CD4-positive, alpha-beta memory T cell (primary cell): ENCODE measurements at places on chromosomes 5 and 9.

DNA sequence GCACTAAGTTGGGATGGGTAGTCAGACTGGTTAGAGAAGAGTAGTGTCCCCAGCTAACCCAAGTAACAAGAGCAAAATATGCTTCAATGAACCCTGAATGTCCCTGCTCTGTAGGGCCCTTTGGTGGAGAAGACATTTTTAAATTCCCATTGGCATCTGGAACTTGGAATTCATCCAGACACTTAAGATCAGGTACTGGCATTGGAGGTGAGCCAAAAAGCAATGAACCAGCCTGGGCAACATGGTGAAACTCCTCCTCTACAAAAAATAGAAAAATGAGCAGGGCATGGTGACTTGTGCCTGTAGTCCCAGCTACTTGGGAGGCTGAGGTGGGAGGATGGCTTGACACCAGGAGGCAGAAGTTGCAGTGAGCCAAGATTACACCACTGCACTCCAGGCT is 58.9 kb upstream of the ZNF618 start:
- DNase-seq, result no peak

DNA sequence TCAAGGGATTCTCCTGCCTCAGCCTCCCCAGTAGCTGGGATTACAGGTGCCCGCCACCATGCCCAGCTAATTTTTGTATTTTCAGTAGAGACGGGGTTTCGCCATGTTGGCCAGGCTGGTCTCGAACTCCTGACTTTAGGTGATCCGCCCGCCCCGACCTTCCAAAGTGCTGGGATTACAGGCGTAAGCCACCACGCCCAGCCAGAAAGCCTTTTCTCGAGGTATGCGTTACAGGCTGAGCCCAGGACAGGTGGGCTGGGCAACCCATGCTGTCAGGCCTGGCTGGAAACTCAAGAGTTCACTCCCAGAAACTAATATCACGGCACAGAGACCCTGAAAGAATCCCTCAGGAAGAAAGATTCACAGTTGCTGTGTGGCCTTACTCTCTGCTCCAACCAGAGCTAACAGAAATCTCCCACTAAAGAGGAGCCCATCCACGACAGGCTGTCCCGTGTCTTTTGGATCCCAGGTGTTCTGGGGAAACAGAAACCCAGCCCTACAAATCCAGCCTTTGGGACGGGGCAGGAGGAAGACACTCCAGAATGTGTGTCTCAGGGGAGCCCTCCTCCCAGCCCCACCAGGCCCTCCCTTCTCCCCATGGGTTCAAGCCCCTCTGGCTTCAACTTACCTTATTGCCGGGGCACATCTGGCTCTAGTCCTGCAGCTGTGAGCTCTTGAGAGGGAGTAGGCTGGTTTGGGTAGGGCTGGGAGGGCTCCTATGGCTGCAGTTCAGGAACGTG is 400 bp downstream of the TIFAB start:
- no peak for DNase-seq

- no peak for DNase-seq
Measured at GRCh38 chr5:75192264-75192663, 44.4 kb downstream of the ANKRD31 start.

DNA sequence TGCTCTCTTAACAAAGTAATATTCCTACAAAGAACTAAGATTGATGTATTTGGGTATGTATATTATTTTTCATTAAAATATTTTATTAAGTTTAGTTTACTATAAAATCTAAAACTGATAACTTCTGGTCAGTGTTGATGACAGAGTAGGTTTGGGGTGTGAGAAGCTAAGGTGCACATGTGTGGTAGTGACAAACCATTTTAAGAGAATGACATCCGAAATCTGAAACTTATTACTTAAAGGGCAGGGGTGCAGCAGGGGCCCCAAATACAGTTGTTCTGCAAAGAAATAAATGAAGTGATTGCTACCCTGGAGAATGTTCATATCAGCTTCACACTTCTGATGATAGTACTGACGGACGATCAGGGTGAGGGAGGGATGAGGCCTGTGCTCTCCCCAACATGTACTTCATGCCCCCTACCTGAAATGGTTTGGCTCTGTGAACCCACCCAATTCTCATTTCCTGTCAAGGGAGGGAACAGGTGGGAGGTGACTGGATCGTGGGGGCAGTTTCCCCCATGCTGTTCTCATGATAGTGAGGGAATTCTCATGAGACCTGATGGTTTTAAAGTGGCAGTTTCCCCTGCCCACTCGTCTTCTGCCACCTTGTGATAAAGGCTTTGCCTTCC is 125.3 kb upstream of the RFX3 start:
- DNase-seq, result no peak

- DNase-seq, result no peak
Measured at GRCh38 chr5:61467766-61468482, 135.9 kb downstream of the ZSWIM6 start.

- DNase-seq, result no peak
Measured at GRCh38 chr5:74616236-74617146, 24.0 kb downstream of the ENC1 start.

DNA sequence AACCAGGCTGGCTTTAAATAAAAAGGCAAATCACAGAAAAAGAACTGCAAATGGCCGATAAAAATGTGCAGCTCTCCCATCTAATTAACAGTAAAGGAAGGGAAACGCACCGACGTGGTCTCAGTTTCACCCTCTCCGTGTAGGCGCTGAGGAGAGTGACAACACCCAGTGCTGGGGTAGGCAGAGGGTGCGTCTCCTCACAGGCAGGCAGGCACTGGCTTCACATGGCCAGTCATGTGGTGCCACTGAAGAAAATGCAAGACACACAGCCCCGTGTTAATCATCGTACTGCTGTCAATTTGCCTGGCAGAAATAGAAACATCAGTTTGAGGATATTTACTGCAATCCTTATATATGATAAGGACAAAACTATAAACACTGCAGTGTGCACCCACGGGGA is 178.4 kb downstream of the FANCC start:
- no peak for DNase-seq

- no peak for DNase-seq
Measured at GRCh38 chr5:125085797-125086505, 339.5 kb upstream of the ZNF608 start.

- no peak for DNase-seq
Measured at GRCh38 chr9:123036893-123037545, 3.6 kb downstream of the GPR21 start.

- no peak for DNase-seq
Measured at GRCh38 chr9:129250786-129251185, 72.7 kb upstream of the IER5L start.

DNA sequence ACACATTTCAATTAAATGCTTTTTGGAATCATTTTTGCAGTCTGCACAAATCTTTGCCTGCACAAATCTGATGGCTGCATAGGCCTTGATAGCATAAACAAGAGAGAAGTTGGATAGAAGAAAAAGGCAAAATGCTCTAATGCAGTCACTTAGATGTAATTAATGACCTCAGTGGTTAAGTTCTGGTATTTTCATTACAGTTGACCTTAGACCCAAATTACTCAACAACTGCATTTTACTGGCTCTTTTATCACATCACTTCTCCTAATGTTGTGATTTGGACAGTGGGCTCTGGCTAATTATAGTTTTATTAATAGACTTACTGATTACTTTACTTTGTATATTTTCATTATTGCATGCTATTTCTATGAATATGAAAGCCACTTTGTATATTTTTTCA is 34.3 kb downstream of the NTRK2 start:
- DNase-seq, result no peak

- DNase-seq, result no peak
Measured at GRCh38 chr5:983238-983524, 25.4 kb upstream of the NKD2 start.

GRCh38 chr5:160382346-160382745 is 11.9 kb upstream of the C1QTNF2 start:
- DNase-seq, result no peak

- no peak for DNase-seq
Measured at GRCh38 chr5:154092356-154093141, 53.8 kb downstream of the MFAP3 start.

- no peak for DNase-seq
Measured at GRCh38 chr5:136058039-136058971, 29.5 kb downstream of the TGFBI start.

- DNase-seq, result no peak
Measured at GRCh38 chr5:180825768-180826525, 23.3 kb upstream of the MGAT1 start.

DNA sequence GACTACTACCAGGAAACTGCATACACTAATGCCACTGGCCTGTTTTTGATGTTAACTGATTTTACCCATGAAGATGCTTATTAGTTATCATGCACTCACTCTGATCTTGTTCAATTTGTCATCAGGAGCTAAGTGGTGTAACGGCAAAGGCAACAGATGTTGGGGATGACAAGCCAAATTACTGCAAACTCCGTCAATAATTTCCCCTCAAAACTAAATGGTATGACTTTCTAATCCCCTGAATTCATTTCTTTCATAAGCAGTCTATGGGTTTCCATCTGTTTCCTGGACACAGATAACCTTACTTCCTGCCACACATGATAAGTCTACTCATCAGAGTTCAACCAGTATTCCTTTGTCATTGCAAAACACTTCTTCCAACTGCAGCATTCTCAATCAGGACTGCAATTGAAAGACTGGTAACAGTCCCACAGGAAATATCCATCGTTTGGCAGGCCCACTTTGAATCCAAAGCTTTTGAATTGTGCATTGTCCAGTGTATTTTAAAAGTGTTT is 96.2 kb upstream of the SMC2 start:
- DNase-seq, result no peak

GRCh38 chr5:115354246-115354645 is 57.8 kb upstream of the CCDC112 start:
- no peak for DNase-seq

DNA sequence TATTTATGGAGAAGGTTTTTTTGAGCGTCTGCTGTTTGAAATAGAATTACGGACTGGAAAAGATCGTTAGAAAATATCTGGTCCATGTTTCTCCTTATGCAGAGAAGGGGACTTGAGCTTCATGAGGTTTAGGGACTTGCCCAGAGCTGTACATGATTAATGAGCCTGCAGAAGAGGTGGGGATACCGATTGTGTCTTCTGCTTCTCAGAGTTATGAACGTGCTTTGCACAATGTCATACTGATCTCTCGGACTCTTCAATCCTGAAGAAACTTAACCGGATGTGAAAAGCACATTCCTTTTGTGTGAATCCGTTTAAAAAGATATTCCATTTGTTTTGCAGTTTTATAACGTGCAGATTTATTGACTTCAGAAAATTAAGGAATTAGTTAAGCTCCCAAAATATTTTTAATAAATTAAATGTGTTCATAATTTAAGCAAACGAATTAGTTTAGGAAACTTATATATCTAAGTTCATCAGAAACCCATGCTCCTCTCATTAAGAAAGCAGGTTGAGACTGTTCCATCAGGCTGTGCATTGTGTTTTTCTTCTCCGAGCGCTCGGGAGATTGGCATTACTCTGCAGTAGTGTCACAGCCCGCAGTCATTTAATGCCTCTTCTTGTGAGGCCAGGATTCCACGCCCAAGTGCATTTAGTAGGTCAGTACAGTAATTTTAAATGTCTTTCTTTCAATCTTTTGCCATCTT is 40.8 kb upstream of the MEF2C start:
- DNase-seq, result no peak

GRCh38 chr5:154197801-154198491 is 7.4 kb downstream of the GALNT10 start:
- DNase-seq, result peak; percentile 59

DNA sequence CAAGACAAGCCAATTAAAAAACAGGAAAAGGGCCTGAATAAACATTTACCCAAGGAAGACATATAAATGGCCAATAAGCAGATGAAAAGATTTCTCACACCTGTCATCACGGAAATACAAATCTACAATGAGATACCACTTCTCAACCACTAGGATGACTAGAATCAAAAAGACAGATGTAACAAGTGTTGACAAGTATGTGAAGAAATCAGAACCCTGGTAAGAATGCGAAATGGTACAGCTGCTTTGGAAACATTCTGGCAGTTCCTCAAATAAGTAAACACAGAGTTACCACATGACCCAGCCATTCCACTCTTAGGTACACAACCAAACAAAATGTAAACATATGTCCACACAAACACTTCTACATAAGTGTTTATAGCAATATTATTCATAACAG is 32.5 kb downstream of the LEAP2 start:
- no peak for DNase-seq

GRCh38 chr5:178237431-178238312 is 5.1 kb upstream of the PHYKPL start:
- DNase-seq, result no peak

GRCh38 chr9:69397384-69398214 is 72.6 kb downstream of the ENTREP1 start:
- no peak for DNase-seq

- no peak for DNase-seq
Measured at GRCh38 chr5:173592050-173592669, 24.3 kb downstream of the BOD1 start.

GRCh38 chr5:40224421-40224820 is 455.3 kb upstream of the PTGER4 start:
- DNase-seq, result no peak

DNA sequence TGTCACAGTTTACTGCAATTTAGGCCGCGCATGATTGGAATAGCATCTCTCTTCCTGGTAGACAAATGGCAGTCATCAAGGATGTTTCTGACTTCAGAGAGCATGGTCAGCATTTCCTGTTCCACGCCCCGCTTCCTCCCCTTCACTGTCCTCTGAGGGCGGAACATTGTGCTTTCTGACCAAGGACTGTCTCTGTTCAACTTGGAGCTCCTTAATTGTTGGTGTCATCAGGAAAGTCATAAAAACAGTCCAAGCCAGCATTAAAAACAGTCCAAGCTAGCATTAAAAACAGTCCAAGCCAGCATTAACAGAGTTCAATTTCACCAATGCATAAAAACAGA is 301.3 kb upstream of the IRX4 start:
- no peak for DNase-seq

DNA sequence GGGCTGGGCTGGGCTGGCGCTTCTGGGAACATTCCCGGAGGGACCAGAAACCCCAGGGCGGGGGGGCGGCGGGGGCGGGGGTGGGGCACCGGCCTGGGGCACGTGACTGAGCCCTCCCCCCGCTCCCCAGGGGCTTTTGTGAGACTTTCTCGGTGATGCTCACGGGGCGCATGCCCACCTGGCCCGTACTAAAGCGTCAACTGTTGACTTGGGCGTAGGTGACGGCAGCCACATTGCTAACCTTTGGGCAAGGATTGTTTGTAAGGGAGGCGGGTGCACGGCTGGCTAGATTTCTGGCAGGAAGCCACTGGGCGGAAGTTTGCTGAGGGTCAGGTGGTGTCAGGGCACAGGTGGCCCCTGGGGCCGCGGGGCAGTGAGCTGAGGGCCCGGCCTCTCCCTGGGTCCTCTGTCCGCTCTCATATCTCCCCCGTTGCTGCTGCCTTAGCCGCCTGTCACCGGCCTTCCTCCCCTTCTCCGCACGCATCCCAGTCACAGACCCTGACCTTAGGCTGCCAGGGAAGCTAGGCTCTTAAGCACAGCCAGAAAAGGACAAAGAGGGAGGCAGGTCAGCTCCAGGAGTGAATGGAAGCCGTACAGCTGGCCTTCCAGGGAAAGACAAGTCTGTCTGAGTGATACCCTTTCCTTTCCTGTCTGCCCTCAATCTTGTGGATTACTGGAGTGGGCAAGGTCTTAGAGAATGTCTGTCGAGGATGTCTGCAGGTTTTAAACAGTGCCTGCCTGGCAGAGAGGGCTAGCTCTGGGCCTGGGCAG is 812 bp downstream of the CACFD1 start:
- DNase-seq, result peak; percentile 81
